T-cell (primary cell): ENCODE measurements at places on chromosomes 12 and 14. TPM values are rescaled to one million over a fixed set of nuclear protein-coding genes. Genes with fewer than 3 reads are reported as not detected.

Gene TBC1D30
- total RNA-seq = 0.54 TPM

Gene TAS2R8
- not detected for total RNA-seq

Gene TESPA1
- 165 TPM for total RNA-seq

Gene PRICKLE1
- 0.38 TPM for total RNA-seq

Gene REM2
- total RNA-seq = 4.5 TPM

Gene RND1
- total RNA-seq = 10.5 TPM

Gene SLC24A4
- total RNA-seq = not detected

Gene PPP1R13B
- 31.9 TPM for total RNA-seq

GRCh38 chr12:125283521-125283920 lies 218.3 kb downstream of the AACS start:
- DNase-seq = no peak

DNA sequence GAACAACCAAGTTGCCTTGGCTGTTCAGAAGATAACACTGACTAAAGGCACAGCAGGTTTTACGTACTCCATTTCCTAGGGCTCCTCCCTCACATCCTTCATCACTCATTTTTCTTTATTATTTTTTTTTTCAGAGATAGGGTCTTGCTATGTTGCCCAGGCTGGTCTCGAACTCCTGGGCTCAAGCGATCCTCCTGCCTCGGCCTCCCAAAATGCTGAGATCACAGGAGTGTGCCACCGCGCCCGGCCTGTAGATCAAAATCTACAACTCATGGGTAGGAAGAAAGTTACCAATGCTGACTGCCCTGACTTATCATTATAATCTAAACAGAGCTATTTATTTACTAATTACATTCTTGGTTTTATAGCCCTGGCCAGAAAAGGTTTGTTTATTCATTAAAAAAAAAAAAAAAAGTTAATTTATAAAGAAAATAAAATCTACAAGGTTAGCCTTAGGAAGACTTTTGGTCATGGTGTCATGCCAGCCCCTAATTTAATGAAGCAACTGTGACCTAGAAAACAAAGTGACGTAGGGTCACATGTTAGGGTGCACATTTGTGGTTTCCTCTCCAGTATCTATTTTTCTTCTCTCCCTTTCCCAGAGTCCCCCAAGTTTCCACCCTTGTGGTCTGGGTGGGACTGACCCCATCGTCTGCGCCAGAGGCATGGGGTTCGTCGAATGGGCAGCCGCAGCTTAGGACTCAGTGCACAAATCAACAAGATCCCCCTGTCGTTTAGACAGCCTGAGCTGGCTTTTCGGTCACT lies 19.0 kb upstream of the FOXN3 start:
- no peak for DNase-seq

DNA sequence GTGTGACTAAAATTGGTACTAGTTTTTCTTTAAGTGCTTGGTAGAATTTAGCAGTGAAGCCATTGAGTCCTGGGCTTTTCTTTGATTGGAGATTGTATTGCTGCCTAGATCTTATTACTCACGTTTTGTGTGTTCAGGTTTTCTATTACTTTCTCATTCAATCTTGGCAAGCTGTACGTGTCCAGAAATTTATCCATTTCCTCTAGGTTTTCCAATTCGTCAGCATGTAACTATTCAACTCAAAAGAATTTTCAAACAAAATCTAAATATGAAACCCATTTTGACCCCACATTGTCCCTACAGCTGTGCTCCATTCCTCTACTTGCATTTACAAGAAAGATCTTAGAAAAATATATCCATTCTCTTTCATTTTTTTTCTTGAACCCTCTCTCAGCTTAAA lies 1613.4 kb upstream of the SEL1L start:
- no peak for DNase-seq

DNA sequence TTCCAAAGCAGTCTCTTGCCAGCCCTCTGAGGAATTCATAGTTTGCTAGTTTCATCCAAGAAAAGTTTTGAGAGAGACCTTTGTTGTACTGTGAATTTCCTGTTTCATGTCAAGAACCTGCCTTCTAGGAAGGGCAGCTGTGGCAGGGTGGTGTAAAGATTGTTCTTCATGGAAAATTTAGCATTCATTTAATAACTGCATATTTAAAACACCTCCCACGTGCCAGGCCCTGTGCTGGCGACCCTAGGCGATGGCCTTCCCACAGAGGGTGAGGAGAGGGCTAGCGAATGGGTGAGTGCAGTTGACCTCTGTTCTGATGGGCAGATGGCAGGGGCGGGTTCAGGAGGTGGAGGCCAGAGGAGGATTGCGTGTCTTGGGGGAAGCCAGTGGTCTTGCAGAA lies 43.2 kb downstream of the MLXIP start:
- DNase-seq = no peak

GRCh38 chr14:75705014-75705413 lies 44.0 kb downstream of the TTLL5 start:
- no peak for DNase-seq

DNA sequence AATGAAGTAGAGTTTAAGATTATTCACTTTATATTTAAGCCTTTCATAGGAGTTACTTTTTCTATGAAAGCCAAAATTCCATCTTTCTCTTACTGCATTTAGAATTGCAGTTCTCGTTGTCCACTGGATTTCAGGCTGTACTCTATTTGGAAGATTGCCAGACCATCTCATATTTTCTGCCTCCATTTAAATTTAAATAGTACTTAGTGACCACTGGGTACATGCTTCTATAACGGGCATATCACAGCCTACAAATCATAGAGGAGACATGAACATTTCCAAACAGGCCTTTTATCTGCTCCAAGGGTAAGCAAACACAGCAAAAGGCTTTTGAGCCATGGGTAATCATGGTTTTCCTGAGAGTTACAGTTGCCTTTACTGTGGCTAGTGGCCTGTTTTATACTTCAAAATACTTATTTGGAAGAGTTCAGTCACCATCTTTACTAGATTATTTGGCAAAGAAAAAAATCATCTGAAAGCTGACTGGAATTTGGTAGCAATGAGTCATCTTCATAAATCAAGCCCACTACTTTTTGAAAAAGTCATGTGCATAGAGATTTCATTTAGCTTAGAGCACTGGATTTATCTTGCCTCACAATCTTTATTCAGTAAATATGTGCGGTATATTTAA lies 15.7 kb downstream of the ANO6 start:
- DNase-seq = no peak

GRCh38 chr14:105532735-105533141 lies 6.4 kb downstream of the TMEM121 start:
- DNase-seq = no peak

GRCh38 chr12:96907671-96908422 lies 790 bp downstream of the NEDD1 start:
- peak; percentile 6 for DNase-seq

DNA sequence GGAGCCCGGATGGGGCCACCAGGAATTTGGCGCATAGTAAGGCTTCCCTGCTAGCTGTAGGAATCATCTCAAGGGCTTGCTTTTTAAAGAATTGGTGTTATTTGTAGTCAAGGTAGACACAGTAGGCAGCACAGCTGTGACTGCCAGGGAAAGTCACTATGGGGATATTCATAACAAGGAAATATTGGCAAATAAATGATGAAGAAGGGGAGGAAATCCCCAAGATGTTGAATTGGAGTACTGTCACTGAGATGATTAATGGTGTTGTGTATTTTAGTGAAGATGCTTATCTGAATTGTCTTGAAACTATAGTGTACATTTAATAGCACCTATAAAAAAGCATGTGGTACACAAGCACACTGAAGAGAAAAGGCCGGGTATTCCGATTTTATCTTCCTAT lies 118.9 kb downstream of the NPAS3 start:
- no peak for DNase-seq

DNA sequence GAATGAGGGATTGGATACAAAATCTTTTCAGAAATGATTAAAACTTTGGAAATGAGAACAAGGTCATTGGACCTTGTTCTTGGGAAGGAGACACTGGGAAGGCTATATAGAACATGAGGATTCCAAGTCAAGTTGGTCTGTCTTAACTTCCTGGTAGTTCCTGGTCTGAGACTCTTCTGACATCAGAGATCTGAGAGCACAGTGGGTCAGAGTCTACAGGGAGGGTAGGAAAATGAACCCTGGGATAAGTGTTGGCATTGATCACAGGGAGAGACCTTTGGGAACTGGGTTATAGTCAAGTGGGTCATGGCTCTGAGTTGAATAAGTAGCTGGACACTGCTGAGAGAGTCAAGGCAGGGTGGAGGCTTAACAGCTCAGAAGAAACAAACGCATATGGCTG lies 17.3 kb upstream of the KCNA1 start:
- DNase-seq = no peak

DNA sequence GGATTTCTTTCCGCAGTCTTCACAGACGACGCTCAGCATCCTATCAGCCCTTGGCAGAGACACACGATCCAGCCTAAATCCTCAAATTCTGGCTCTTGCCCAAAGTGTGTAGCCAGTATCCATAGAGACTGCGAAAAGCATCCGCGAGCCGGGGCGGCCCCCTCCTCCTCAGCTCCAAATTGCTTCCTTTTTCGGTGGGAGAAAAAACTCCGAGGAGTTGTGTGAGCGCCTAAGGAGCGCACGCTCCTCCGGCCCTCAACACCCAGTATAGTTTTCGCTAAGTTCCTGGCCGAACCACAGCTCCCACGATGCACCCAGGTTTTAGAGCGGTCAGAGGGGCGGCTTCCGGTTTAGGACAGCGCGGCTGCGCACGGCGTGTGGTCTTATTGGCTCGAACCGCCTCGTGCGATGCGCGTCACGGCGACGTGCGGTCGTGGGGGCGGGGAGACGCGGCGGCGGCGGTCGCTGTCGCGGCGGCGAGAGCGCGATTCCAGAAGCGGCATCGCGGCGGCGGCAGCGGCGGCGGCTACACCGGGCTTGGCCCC lies at the start of gene ADIPOR2:
TSS of gene ADIPOR2 (plus strand) at position 493 of the 545 bp plus-strand sequence. CDS start 63,274 bp downstream, outside the sequence.
- DNase-seq = peak; percentile 89

- DNase-seq = no peak
Observed at GRCh38 chr12:55061024-55061423, 41.2 kb downstream of the NEUROD4 start.

DNA sequence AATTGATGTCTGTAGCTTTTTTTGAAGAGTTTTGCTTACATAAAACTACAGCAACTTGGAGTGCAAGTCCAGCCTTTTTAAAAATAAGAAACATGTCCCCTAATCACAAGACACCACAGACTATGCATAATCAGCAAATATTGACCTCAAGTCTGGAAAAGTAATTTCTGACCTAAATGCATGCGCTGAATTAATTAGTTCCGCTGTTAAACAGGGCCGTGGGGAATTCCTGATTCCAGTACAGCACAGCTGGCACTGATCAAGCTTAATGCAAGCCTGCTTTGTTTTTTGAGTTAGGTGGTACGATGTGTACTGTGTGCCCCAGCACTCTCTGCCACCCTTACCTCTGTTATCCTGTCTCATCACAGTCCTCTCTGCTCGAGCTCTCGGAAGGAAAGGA lies 9.2 kb downstream of the MLH3 start:
- no peak for DNase-seq

DNA sequence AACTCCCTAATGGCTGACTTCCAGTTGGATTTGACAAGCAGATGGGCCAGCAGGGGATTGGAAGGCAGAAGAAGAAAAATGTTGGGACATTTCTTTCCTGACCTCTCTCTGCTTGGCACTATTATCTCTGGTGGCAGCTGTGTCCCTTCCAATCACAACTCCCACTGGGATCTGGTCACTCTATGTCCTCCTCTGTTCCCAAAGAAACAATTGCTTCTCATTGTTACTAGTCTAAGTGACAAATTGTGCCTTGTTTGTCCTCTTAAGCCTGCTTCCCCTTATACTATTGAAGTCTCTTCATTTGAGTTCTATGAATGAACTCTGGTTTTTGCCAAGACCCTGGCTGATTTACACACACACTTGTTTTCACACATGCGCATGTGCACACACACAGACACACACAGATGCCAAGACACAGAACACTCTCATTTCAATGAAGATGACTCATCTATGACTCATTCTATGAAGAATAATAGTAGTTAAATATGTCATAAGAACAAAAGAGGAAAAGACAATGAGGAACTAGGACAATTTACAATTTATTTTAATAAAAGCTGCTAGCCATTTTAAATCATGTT lies 83.0 kb upstream of the FAR2 start:
- DNase-seq = no peak

DNA sequence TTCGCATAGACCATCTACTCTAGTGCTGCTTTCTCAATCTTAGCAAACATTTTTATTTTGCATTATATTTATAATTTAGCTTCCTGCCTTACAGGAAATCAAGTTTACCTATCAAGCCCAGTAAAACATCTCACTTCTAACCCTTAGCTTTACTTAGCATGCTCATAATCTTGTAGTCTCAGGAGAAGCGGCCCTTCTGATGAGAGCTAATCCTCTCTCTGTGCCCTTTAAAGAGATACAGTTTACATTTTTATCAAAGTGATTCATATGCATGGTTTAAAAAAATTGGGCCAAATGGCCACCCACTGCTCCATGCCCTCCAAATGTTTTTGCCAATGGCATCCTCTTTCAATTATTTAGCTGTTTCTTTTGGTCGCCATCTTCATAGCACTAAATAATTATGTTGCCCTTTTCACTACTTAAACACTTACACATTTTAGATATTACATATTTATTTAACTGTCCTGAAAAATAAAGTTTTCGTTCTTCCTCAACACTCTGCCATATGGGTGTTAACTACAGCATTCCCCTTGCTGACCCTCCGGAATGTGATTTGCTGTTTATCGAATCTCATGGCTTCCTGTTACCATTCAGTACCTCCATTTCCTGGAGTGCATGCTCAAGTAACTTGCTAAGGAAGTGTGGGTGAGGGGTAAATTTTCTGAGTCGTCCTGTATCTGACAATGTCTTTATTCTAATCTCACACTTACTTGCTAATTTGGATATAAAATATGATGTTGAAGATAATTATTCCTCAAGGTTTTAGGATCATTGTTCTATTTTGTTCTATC lies 29.3 kb downstream of the YLPM1 start:
- no peak for DNase-seq

GRCh38 chr14:100294963-100295330 lies 11.3 kb downstream of the SLC25A29 start:
- no peak for DNase-seq

- no peak for DNase-seq
Observed at GRCh38 chr12:904010-904414, 45.5 kb downstream of the RAD52 start.

DNA sequence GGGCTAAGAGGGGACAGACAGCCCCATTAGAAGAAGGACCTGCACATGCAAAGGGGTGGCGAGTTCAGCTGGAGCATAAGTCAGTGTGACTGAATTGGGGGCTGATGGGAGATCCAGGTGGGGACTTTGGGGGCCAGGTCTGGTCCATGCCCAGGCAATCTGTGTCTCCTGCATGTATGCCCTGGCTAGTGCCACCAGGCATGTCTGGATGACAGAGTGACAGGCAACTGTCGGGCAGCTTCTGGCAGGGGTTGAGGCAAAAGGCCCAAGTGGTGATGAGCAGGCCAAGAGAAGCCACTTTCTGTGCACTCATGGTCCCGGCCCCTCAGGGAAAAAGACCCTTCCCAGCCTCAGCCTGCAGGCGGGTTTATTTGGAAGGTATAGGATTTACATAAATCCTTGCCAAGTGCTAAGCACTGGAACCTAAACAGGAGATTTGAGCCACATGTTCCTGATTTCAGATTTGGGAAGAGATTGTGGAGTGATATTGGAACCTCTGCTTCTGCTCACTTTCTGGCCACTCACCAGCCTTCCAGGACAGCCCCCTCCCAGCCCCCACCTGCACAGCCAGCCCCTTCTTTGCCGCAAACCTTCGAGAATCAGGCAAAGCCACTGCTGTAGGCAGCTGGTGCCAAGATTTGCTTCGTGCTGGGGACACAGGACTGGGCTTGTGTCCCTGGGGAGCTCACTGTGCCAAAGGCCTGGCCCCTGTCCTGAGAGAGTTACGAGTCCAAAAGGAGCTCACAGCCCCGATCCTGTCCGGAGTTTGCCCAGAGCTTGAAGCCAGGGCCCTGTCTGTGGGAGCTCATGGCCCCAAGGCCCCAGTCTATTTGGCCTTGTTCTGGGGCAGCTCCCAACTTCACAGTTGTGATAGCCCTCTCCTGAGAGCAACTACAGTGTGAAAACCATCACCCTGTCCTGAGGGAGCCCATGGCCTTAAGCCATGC lies 232.5 kb upstream of the RTL1 start:
- no peak for DNase-seq
